Activated naive CD4-positive, alpha-beta T cell treated with anti-CD3 and anti-CD28 coated beads, Interleukin-2, amount 50 U/mL, for 72 hours (primary cell): ENCODE measurements at places on chromosomes 11 and 22. TPM values are rescaled to one million over a fixed set of nuclear protein-coding genes. Genes with fewer than 3 reads are reported as not detected.
A peak's percentile ranks its signal among the peaks of the same experiment; 100 is the strongest.

CLCF1 gene
- total RNA-seq, result 0.89 TPM

DNA sequence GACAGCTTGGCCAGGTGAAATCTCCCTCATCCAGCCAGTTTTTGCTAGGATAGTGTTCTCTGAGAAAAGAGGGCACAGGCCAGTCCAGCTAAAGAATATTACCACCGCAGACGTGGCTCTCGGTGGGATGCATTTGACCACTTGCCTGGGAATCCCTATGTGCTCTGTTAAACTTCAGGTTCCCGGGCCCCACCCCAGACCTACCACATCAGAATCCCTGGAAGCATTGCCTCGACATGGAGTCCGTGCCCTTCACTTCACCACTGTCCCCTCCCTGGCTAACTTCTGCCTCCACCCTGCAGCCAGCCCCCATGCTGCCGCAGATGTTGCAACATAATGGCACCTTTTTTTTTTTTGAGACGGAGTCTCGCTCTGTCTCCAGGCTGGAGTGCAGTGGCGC, 56.9 kb upstream of the EMID1 start:
- DNase-seq, result peak; percentile 23

DNA sequence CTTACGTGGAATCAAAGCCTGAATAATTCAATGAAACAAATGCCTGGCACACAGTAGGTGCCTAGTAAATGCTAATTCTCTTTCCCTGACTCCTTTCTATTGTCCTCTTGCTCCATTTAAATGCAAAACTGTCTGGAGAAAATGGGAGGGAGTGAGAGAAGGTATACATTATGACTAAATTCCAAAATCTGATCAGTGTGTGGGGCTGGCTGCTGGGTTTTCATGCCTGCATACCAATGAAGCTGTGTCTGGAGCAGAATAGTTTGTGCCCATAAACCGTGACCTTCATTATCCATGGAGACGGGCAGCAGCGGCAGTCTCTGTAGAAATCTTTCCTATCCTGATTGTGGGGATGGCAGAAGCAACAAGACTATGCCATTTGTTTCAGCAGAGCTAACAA, 223.4 kb upstream of the ZBED5 start:
- no peak for DNase-seq

DNA sequence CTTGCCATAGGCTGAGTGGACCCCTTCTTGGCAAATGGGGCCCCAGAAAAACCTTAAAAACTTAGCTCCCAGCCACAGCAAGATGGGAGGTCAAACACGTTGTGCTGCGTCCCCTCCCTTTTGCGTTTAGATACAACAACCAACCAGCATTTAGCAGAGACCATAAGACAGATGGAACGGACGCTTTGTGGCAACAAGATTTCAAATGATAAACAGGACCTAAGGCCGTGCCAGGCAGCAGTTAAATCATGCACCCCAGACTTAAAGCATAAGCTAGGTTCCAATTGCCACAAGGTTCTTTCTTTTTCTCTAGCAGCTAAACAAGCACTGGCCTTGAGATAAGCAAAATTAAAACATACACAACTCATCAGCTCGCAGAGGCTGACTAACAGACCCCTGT, 39.4 kb upstream of the NTM start:
- DNase-seq, result no peak

PHF21A gene
- 54.6 TPM for total RNA-seq

GRCh38 chr11:71333473-71333872, 81.1 kb upstream of the SHANK2 start:
- DNase-seq, result no peak

- no peak for DNase-seq
Observed at GRCh38 chr22:22948651-22949571, 61.3 kb downstream of the IGLL5 start.

GRCh38 chr11:109677231-109677630, 255.2 kb downstream of the C11orf87 start:
- DNase-seq, result no peak

DNA sequence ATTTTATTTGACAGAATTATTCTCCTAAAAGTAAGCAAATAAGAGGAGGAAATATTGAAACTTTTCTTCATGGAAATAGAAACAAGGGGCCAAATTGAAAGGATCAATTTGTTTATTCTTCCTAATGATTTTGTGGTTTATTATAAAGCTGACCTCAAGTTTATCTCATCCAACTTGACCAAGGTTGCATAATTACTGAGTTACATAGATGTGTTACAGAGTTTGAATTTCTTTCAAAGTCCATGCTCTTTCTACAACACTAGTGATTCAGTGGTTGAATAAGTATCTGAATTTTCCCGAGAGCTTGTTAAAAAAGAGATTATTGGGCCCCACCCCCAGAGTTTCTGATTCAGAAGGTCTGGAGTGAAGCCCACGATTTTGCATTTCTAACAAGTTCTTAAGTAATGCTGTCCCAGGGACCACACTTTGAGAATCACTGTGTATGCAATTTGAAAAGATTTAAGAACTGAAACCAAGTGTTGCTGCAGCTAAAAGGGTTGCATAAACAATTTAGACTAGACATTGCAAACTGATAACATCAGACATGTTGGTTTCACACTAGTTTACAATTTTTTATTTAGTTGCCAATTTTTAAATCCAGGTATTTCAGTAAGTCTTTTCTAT, 485.7 kb upstream of the ANO5 start:
- DNase-seq, result no peak

DNA sequence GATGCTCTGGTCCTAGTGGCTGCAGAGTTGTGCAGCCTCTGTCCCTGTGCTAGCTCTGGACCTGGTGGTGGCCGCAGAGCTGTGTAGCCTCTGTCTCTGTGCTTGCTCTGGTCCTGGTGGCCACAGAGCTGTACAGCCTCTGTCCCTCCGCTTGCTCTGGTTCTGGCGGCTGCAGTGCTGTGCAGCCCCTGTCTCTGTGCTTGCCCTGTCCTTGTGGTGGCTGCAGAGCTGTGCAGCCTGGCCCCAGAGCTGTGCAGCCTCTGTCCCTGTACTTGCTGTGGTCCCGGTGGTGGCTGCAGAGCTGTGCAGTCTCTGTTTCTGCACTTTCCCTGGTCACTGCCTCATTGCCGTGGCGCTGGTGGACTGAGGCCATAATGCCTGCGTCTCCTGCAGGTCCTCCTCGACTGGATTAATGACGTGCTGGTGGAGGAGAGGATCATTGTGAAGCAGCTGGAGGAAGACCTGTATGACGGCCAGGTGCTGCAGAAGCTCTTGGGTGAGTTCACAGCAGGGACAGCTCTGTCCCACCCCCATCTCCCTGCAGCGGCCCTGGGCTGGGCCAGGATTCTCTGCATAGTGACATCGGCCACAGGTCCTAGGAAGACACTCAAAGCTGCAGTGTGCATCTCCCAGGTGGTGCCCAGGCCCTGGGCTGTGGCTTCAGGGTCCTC, 61.9 kb upstream of the PARVG start:
- no peak for DNase-seq

DNA sequence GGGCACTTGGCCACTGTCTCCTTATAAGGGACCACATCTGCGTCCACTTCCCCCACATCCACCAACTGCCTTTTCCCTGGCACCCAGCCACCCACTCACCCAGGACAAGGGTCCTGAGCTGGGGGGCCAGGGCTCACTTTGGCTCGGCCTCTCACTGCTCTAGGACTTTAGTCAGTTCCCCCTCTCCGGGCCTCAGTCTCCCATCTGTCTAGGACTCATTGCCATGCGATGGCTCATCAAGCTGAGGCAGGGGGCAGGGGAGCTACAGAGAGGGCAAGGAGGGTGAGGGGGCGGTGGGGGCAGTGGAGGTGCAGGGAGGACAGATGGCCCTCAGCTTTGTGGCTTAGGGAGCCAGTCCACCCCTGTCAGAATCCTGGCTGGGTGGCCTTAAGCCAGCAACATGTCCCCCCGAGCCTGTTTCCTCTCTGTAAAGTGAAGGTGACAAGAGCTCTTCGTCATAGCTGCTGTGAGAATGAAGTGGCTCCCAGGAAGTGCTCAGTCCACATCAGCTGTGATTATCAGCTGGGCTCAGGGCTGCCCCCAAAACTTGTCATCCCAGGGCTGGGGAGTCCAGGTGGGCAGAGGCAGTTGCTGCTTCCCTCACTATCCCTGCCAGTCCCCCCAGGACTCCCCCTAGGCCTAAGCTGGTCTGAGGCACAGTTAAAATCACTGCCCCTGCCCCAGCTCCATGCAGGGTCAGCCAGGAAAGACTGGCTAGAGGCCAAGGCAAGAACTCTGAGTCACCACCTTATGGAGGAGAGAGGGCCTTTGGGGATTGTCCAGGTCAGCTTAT, 14.9 kb downstream of the RAC2 start:
- peak; percentile 78 for DNase-seq

TMPRSS5 gene
- 0.89 TPM for total RNA-seq

KCTD17 gene
- total RNA-seq, result 20.0 TPM

OR2AT4 gene
- total RNA-seq, result not detected

GRCh38 chr22:46126853-46127385, 23.4 kb upstream of the PPARA start:
- DNase-seq, result no peak

DNA sequence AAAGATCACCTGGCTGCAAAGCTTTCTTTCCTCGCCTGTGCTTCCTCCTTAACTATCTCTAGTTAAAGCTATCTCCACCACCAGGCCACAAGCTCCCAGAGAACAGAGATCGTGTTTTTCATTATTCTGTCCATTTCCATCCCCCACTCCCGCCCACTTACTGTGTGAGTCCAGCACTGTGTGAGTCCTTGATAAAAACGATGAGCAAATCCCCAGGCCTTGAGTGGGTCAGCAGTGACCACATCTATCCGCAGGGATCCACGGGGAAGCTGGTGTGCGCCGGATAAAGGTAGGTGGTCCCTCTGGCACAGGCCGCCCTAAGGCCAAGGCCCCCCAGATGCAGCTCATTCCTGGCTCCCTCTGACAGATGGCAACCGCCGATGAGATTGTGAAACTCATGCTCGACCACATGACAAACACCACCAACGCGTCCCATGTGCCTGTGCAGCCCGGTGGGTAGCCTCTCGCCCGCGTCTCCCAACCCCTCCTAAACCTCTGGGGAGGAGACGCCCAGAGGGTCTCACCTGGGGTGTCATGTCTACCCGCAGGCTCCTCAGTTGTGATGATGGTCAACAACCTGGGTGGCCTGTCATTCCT, 9.3 kb downstream of the TKFC start:
- no peak for DNase-seq
